ENCODE measurements at places on chromosomes 16 and 17.

DNA sequence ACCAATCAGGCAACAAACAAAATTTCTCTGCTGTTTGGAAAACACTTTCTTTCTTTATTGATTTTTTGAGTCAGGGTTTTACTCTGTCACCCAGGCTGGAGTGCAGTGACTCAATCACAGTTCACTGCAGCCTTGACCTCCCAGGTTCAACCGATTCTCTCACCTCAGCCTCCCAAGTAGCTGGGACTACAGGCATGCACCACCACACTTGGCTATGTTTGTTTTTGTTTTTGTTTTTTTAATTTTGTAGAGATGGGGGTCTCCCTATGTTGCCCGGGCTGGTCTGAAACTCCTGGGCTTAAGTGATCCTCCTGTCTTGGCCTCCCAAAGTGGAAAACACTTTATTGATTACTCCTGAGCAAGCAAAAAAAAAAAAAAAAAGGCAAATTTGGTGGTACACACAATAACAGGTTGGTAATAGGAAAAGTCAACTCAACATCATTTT lies 276.4 kb downstream of the SOX9 start:
- DNase-seq = no peak

- DNase-seq = peak; percentile 52
These were observed 333.7 kb downstream of the SEC14L1 start for GRCh38 chr17:77474292-77474988.

DNA sequence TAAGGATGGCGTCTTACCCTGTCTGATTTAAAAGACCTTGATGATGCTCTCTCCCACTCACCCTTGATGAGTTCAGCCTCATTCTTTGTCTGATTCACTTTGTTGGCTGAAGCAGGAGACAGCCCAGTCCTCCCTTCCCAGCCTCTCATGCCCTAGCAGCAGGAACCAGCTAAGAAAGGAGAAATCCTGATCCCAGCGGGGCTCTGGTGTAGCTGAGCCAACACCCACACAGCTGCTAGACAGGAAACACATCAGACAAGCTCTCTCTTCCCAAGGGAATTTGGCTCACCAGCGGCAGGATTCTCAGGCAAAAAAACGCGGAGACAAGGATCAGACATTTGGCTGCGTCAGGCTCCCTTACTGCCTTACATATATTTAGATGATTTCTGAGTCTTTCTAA lies 211.5 kb downstream of the CDH11 start:
- DNase-seq = peak; percentile 97

- no peak for DNase-seq
These were observed 8.4 kb downstream of the CLUH start for GRCh38 chr17:2703181-2703580.

Data from GM23248 (cell line).